SW 1271 (cell line): ENCODE measurements at places on chromosomes 2 and 18.

DNA sequence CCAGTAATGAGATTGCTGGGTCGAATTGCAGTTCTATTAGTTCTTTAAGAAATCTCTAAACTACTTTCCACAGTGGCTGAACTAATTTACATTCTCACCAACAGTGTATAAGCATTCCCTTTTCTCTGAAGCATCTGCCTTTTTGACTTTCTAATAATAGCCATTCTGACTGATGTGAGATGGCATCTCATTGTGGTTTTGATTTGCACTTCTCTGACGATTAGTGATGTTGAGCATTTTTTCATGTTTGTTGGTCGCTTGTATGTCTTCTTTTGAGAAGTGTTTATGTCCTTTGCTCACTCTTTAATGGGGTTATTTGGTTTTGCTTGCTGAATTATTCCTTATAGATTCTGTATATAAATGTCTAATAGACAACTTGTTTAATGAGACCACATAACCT is 69.6 kb upstream of the UGP2 start:
- DNase-seq: no peak

DNA sequence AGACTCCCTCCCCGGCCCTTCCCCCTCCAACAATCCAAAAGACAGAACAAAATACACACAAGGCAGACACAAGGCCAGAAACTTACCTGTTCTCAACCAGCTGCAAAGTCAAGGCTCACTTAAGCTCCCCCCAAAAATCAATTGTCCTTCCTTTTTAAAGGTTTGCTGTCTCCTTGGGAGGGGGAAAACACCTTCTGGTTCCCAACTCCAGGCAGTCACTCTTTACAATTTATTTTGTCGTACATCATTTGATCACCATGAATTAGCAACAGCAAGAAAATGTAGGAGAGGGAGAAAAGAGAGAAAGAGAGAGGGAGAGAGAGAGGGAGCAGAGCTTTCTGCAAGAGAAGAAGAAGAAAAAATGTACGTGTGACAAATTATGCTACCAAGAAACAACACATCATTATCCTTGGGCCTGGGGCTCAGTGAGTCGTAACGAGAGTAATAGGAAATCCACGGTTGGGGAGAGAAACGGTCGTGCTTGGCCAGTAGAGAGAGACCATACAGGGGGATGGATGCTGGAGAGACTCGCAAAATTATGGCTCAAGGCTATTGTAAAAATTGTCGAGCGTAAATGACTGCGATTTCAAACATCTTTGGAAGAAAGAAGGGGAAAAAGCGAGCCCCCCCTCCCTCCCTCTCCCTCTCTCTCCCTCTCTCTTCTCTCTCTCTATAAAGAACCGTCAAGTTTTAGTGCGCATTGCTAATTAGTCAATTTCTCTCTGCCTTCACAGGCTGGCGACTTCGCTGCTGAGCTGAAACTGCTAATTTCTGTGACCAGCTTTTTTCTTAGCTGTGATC is at the start of gene KLHL14:
Gene KLHL14, minus strand, starts transcription at position 443 of the 801 bp plus-strand sequence. CDS start 2,432 bp downstream, outside the sequence.
- DNase-seq: no peak

DNA sequence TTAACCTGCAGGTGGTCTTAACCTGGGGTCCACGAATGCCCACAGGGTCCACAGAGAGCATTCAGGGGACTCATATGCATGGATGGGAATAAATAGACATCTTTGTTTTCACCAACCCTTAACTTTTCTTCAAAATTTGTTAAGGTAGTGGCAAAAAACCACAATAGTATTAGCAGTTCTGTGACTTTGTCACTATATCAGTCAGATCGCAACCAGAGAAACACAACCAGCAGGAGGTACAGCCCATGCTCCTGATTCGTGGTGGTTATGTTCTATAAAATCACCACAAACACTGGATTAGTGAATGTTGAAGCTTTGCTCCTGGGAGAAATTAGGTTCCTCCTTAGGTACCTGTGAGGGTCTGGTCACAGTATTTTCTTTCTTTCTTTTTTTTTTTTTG is 31.6 kb downstream of the B3GNT7 start:
- no peak for DNase-seq

- no peak for DNase-seq
Measured at GRCh38 chr18:40566510-40566844, 1388.6 kb upstream of the PIK3C3 start.

DNA sequence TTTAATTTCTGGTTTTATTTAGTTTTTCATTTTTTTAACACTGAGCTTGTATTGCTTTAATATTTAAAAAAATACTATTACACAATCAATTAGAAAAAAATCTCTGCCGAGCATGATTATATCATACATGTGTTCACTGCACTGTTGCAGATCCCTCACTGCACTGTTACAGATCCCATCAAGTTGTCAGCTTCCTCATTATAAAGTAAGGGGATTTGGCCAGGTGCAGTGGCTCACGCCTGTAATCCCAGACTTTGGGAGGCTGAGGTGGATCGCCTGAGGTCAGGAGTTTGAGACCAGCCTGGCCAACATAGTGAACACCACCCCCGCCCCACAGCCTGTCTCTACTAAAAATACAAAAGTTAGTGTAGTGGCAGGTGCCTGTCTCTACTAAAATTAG is 33.0 kb upstream of the METTL21A start:
- DNase-seq: no peak

- no peak for DNase-seq
Measured at GRCh38 chr2:8882094-8882493, 44.7 kb upstream of the KIDINS220 start.

DNA sequence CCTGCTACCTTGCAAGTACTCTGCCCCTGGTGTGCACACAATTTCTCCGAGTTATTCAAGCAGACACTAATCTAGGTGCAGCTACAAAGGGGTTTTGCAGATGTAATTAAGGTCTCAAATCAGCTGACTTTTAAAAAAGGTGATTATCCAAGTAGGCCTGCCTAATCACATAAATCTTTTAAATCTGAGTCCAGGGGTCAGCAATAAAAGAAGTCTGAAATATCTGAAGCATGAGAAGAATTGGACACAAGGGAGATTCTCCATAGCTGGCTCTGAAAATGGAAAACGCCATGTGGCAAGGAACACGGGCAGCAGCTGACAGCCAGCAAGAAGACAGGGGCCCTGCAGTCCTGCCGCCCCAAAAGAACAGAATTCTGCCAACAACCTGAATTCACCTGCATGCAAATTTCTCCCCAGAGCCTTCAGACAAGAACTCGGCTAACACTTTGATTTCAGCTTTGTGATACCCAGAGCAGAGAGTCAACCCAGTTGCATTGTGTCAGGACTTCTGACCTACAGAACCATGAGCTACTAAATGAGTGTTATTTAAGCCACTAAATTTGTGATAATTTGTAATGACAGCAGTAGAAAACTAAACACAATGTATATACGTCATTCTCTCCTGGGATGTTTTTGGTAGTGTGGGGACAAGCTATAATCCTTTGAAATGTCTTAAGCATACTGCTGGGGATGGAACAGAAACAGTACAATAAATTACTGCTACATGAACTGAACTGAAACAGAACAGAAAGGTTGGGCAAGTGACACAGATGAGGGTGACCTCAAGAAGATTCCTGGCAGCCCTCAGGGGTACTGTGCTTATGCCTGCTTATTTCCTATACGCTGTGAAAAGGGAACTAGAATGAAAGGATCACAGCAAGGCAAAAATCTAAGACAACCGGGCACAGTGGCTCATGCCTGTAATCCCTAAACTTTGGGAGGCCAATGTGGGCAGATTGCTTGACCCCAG is 3.2 kb downstream of the INO80C start:
- no peak for DNase-seq

DNA sequence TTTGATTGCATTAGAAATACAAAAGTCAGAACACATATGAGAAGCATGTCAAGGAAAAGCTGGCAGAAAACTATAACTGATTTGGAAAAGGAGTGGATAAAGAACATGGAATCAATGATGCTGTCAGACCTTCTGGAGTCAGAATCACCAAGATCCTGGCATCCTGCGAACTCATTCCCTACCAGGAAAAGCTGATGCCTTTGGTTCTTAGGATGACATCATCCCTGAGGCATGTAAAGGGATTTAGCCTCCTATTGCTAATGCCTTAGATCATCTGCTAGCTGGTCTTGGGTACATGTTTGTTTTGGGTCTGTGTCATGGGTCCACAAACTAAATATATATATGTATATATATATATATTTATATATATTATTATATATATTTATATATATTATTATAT is 680.7 kb downstream of the EPHA4 start:
- DNase-seq: no peak

DNA sequence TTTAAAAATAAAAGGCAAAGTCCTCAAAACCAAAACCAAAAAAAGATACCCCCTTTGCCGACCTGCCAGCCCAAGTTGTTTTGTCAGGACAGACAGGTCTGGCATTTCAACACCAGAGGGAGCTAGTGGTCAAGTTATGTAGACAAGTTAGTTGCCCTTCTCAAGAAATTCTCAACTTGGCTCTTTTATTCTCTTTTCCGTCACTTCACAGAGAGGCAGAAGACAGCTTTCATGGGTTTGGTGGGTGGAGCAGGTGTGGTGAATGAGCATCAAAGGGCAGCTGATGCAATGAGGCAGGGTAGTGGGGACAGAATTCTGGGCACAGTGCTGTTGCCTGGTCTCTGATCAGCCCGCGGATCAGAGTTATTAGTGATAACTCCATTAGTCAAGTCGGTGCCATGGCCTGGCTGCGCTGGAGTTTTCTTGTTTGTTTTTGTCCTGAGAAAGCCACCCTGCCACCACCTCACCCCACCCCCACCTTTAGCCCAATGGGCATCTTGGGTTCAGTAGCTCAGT is 303.7 kb upstream of the EPAS1 start:
- peak; percentile 57 for DNase-seq

- no peak for DNase-seq
Measured at GRCh38 chr2:36695746-36696415, 626 bp upstream of the VIT start.

DNA sequence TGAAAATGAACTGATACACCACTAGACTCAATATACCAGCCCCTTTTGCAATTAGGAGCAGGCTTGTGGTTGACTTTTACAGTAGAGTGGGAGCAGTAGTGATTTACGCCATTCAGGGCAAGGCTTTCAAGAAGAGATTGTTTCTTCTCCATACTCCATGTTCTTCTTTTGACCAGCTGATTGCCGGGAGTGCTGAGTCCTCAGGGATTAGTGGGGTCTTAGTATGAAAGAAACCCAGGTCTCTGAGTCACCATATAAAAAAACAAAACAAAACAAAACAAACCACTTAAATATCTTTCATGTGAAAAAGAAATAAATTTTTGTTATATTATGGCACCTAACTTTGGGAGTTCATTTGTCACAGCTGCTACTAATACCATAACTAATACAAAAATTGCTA is 465.6 kb upstream of the TRIB2 start:
- DNase-seq: no peak

GRCh38 chr2:65918760-65919187 is 486.4 kb upstream of the SPRED2 start:
- no peak for DNase-seq

- DNase-seq: no peak
Measured at GRCh38 chr2:185128996-185129395, 530.7 kb downstream of the ZNF804A start.

DNA sequence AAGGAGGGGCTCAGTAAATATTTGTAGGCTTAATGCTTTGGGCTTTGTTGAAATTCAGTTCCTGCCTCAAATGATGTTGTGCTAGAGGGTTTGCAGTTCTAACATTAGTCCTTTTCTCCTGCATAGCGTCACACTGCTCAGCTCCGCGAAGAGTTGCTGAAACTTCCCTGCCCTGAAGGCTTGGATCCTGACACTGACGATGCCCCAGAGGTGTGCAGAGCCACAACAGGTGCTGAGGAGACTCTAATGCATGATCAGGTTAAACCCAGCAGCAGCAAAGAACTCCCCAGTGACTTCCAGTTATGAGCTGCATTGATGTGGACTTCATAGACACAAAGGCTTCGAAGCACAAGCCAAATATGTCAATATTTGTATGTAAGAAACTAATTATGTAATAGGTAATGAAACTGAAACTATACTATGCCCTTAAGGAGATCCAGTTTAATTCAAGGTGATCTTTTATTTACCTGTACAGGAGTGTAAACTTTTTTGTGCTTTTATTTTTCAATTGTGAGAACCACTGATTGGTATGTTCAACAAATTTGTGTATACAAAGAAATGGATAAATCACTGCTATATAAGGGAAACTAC is 10.2 kb upstream of the TTC27 start:
- DNase-seq: no peak

- DNase-seq: no peak
Measured at GRCh38 chr2:42959234-42960001, 167.0 kb upstream of the HAAO start.

GRCh38 chr2:216082805-216083204 is 1.1 kb downstream of the TMEM169 start:
- DNase-seq: no peak

- DNase-seq: no peak
Measured at GRCh38 chr2:216245391-216245975, 126.8 kb downstream of the MARCHF4 start.

- DNase-seq: no peak
Measured at GRCh38 chr2:163637871-163638270, 97.9 kb downstream of the FIGN start.

GRCh38 chr2:69790601-69790959 is 38.9 kb upstream of the GMCL1 start:
- no peak for DNase-seq

GRCh38 chr2:42907835-42908234 is 115.5 kb upstream of the HAAO start:
- DNase-seq: no peak

DNA sequence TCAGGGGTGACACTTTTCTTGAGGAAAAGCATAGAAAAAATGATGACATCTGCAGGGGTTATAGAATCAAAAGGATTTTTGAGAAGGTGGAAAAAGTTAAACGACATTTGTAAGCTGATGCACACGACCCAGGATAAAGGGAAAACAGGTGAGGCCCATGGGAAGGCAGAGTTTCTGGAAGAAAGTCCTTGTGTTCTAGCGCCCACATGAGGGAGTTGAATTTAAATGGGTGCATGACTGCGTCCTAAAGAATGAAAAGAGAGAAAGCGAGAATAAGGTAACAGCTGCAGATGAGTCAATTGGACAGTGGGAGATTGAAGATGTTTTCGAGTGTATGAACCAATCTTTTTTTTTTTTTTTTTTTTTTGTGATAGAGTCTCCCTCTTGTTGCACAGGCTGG is 158.1 kb downstream of the GALR1 start:
- DNase-seq: no peak

- no peak for DNase-seq
Measured at GRCh38 chr2:143499061-143499460, 369.8 kb downstream of the ARHGAP15 start.

GRCh38 chr2:212968284-212969081 is 182.9 kb downstream of the IKZF2 start:
- no peak for DNase-seq

DNA sequence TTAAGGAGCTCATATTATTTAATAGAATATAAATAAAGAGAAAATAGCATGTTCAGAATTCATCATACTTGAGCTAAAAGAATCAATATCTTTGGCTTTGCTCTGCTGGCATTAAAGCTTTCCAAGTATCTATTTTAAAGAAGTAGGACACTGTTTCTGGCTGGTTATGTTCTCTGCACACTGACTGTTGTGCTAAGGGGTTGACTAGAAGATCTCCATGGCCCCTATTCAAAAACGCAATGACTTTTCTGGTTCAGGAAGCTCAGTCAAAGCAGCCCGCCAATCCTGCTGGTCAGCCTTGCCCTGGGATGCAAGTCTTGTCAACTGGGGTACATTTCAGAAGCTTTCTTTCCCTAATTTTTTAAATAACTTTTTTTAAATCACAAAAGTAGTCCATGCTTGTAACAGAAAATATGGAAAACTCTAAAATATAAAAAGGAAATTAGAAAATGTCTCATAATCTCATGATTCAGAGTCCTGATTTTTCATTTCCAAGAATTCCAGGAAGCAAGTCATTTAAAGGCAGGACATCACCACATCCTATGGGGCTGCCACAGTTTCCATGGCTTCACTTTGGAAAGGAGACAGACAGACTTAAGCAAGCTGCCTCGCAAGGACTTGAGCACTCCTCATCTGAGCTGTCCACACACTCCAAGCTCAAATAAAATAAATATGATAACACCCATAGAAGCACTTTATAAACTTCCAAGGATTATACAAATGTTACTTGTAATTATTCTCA is 195.1 kb downstream of the TXNL1 start:
- no peak for DNase-seq
